ENCODE measurements at places on chromosomes 1 and 21.

DNA sequence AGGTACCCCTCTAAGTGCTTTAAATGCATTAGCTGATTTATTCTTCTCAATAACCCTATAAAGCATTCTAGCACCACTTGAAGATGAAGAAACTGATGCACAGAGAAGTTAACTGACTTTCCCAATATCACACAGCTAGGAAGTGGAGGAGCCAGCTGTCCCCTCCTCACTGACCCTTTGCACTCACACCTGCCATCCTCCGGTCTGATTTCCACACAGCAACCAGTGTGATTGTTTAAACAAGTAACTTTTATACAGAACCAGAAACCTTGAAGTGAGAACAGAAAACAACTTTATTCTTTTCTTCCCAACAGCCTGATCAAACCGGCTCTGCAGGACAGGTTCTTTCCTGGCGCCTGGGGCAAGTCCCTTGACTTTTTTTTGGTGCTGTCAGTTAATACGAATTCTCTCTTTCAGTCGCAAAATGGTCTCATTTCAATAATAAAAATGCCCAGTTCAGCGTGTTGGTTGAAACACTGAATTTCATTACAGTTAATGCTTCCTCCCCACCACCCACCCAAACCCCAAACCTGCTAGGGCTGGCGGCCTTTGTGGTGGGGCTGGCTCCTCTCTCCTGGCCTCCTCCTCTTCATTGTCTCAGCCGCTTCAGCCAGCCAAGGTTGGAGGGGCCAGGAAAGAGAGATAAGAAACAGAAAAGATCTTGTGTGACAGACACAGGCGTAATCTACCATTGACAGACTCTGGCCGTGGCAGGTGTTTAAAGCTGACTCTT is 26.4 kb upstream of the EEIG2 start:
- DNase-seq = no peak

GRCh38 chr1:150627826-150628410 is 1.5 kb downstream of the ENSA start:
- no peak for DNase-seq

- no peak for DNase-seq
Observed at GRCh38 chr1:221184131-221184794, 305.0 kb downstream of the HLX start.

- DNase-seq = no peak
Observed at GRCh38 chr21:17585875-17586450, 26.7 kb downstream of the BTG3 start.

DNA sequence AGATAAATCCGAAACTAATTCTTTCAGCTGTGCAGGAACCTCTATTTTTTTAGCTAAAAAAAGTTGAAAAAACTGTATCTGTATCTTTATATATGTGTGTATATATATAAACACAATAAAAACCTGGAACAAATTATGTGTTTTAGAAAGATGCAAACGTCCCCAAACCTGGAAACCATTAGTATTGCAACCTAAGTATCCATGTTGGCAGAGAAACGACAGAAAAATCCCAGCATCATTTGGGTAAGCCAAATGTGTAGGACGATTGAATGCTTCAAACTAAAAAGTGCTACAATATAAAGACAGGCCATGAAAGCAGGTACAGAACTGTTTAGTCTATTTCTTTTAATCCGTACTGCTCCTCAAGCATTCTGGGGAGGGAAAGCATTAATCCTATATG is 87.9 kb downstream of the AHCTF1 start:
- DNase-seq = no peak

GRCh38 chr1:115649964-115650363 is 8.2 kb downstream of the VANGL1 start:
- DNase-seq = no peak

DNA sequence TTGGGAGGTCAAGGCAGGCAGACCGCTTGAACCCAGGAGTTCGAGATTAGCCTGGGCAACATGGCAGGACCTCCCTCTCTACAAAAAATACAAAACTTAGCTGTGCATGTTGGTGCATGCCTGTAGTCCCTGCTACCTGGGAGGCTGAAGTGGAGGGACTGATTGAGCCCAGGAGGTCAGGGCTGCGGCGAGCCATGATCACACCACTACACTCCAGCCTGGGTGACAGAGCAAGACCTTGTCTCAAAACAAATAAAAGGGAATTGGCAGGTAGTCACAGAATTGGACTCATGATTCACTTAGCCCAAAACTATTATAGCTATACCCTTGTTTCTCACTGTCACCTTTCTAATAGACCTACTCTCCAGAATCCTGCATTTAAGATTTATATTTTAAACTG is 5.5 kb downstream of the TADA1 start:
- DNase-seq = no peak

- no peak for DNase-seq
Observed at GRCh38 chr1:223230161-223230881, 87.3 kb upstream of the TLR5 start.

DNA sequence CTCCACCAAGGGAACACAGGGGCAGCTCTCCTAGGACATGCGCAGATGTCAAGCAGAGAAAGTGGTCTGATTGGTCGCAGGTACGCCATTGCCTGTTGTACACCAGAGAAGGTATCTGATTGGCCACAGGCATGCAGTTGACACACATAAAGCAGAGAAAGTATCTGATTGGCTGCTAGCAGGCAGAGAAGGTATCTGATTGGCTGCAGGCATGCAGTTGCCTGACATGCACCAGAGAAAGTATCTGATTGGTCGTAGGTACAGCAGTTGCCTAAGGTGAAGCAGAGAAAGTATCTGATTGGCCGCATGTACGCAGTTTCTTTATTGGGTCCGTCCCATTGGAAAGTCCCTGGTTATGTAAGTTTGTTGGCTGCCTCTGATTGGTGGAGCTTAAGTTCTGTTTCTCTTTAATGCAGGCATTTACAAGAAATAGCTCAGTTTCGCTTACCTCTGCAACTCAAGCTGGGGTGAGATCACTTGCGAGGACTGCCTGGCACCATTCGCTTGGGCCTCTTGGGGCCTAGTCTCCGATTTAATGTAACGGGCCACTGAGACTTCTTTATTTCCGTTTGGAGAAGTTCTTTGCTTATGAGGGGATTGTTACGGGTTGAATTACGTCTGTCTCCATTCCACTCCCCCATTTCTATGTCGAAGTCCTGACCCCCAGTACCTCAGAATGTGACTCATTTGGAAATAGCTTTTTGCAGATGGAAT is 74.2 kb downstream of the SIK1 start:
- no peak for DNase-seq

- DNase-seq = no peak
Observed at GRCh38 chr1:55067022-55067778, 27.9 kb downstream of the PCSK9 start.

DNA sequence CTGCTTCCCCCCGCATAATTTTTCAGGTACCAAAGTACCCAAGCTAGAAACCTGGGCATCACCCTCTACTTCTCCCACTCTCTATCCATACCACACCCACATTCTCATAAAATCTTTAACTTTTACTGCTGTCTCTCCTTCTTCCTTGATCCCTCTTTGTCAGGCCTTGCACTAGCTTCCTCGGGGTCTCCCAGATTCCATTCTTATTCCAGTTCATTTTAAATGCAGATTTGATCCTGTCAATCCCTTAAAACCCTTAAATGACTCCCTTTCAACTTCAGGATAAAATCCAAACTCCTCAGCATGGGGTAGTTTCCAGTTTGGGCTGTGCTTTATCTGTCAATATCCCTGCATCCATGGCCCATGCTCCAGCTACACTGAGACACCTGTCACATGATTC is 343.5 kb downstream of the PBX1 start:
- DNase-seq = no peak

GRCh38 chr21:40294345-40294744 is 427.1 kb downstream of the PCP4 start:
- no peak for DNase-seq

DNA sequence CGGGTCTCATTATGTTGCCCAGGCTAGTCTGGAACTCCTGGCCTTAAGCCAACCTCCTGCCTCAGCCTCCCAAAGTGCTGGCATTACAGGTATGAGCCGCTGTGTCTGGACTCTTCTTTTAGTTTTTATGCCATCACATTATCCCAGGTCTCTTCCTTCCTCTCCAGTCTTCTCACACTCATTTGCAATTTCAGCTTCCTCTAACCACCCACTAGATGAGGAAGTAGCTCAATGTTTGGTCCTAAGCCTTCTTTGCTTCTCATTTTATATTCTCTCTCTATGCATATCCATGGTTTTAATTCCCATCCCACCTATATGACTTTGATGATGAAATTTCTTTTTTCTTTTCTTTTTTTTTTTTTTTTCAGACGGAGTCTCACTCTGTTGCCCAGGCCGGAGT is 3.1 kb upstream of the ZBTB8A start:
- DNase-seq = no peak

DNA sequence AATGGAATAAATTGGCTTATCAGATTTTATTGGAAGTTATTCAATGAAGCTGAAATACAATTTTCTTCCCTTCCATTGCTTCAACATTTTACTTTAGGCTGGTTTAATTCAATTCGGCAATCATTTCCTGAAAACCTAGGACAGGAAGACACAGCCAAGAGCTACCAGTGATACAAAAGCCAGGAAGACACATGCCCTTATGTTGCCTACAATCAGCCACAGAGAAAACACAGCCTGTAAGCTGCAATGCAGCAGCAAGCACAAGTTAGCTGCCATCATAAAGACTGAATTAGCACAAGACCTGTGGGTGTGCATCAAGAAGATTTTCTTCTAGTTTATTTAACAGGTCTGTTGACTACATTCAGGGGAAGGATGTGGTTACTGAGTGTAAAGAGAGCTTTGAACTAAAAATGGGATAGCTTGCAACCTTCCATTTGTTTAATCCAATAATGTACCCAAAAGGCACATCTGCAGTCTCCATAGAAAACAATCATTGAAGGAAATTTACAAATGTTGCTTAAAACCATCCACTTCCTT is 193.8 kb downstream of the KCNH1 start:
- no peak for DNase-seq

Measured in activated CD4-positive, CD25-positive, alpha-beta regulatory T cell treated with anti-CD3 and anti-CD28 coated beads, Interleukin-2, amount 50 U/mL, for 72 hours (primary cell).